Omental fat pad (tissue), 4 donors: ENCODE measurements at places on chromosomes 5 and 9. TPM values are rescaled to one million over a fixed set of nuclear protein-coding genes. Genes with fewer than 3 reads are reported as not detected.

Gene PCDHAC2
- 3.1 TPM for total RNA-seq

DNA sequence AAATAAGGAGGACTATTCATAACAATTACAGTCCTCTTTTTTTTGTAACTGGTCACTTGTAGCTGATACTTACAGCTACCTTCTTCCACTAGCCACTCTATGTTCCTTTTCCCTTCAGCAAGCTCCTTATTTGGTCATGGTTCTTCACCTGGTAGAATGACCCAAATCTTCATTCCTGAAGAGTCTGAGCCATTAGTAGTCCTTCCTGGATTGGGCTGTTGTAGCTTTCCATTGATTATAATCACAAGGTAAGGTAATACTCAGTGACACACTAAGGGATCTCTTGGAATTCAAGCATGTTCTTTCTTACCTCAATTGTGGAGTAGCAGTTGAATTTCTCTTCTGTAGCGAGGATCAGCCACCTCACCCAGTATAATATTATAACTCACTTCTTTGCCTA is 25.5 kb upstream of the ITGA2 start:
- no peak for DNase-seq

GRCh38 chr9:68769852-68770251 is 64.8 kb downstream of the PIP5K1B start:
- DNase-seq = no peak

Gene AGXT2
- not detected for total RNA-seq

- no peak for DNase-seq
Observed at GRCh38 chr5:32777222-32777621, 66.1 kb downstream of the NPR3 start.

GRCh38 chr9:105053209-105053652 is 125.3 kb upstream of the ABCA1 start:
- peak; percentile 31 for DNase-seq

Gene FGF10
- 22.5 TPM for total RNA-seq

GRCh38 chr5:115952588-115952987 is 9.7 kb upstream of the LVRN start:
- no peak for DNase-seq

DNA sequence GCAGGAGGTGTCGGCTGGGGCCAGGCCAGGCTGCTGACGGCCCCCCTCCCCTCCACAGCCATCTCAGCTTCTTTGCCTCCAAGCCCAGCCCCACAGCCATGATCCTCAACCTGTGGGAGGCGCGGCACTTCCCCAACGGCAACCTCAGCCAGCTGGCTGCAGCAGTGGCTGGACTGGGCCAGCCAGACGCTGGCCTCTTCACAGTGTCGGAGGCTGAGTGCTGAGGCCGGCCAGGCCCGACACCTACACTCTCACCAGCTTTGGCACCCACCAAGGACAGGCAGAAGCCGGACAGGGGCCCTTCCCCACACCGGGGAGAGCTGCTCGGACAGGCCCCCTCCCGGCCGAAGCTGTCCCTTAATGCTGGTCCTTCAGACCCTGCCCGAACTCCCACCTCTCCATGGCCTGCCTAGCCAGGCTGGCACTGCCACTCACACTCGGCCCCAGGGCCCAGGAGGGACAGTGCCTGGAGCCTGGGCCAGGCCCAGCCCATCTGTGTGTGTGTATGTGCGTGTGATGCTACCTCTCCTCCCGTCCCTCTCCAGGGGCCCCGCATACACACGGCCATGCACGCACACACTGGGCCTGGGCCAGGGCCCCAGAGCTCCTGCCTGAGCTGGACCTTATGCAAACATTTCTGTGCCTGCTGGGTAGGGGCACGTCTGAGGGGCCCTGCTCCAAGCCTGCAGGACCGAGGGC is 19.3 kb downstream of the HK3 start:
- no peak for DNase-seq

DNA sequence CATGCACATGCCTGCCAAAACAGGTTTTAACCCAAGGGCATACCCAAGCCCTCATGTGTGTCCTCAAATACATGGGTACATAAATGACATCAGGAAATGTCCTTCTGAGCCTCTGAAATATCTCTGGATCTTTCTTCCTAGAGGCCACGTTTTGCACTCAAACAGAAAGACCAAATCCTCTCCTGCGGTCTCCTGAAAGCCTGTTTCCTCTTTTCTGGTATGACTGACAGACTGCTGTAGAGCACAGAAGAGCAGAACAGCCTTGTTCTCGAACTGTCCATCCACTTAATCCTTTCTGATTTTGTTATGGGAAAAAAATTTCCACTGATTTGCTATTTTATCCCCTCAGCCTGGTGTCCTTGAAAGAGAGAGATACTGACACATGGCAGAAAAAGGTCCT is 107.2 kb downstream of the ASTN2 start:
- DNase-seq = no peak

DNA sequence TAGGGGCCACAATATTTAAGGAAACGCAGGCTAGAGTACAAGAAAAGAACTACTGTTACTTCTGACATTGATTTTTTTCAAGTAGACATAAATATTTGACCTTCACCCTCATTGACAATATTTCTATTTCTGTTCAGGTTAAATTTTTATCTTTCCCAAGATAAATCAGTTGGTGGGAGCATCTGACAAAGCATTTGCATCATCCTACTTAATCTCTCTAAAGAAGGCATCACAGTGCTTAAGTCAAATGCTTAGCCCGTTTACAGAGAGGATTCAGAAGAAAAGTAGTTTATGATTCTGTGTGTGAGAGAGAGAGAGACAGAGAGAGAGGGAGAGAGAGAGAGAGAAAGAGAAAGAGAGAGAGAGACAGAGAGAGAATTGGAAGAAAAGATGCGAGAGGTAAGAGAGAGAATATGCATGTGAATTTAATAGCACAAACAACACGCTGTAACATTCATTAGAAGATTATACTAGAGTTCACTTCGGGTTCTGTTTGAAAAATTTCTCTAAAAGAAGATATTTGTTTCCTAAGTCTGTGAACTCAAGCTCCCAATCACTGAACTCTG is 1093.3 kb upstream of the CDH6 start:
- DNase-seq = no peak

GRCh38 chr9:68555437-68556150 is 14.9 kb upstream of the TMEM252 start:
- no peak for DNase-seq

Gene GLDC
- total RNA-seq = not detected

- DNase-seq = no peak
Observed at GRCh38 chr5:113273948-113274347, 160.8 kb downstream of the TSSK1B start.

Gene PCDHGA12
- 17.3 TPM for total RNA-seq

DNA sequence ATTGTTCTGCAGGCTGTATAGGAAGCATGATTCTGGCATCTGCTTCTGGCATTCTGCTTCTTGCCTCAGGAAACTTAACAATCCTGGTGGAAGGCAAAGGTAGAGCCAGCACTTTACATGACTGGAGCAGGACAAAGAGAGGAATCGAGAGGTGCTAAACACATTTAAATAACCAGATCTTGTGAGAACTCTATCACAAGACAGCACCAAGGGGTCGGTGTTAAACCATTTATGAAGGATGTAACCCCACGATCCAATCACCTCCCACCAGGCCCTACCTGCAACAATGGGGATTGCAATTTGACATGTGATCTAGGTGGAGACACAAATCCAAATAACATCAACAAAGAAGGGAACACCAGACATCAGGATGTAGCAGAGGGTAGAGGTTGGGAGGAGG is 221.5 kb downstream of the CDH12 start:
- DNase-seq = no peak

DNA sequence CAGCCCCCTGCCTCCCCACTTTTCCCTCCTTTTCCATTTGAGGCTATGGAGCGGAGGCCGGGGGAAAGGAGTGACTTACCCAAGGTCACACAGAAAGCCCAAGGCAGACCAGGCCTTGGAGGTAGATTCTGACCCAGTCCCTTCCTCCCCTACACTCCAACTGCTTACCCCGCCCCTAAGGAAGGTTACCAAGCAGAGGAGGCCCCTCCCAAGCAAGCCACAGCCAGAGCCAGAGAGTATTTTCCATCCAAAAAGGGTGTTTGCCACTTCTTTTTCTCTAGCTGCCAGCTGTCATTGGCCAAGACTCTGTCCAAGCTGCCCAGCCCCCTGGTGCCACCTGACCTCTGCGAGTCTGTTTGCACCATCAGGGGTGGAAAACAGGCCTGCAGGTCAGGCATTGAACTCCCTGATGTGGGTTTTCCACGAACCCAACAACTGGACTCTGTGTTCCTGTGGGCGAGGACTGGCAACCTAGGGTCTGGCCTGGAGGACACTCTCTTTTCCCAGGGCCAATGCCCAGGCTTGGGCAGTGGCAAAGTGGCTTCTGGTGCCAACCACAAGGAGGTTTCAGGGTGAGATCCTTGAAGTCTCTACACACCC is 6.3 kb upstream of the ASS1 start:
- DNase-seq = no peak

- DNase-seq = no peak
Observed at GRCh38 chr5:133128066-133128465, 76.3 kb downstream of the HSPA4 start.

GRCh38 chr9:103167530-103167929 is 172.4 kb downstream of the CYLC2 start:
- DNase-seq = no peak

Gene JAKMIP2
- 0.28 TPM for total RNA-seq
